Naive B cell (primary cell): ENCODE measurements at places on chromosomes 11 and 22.

- DNase-seq, result no peak
These were observed 26.3 kb downstream of the KCNJ4 start for GRCh38 chr22:38428714-38429113.

GRCh38 chr11:13277768-13278608, at the start of gene BMAL1:
Gene BMAL1 (plus strand): TSS chr11:13277790. CDS start chr11:13354309, 76,519 bp downstream.
- DNase-seq, result peak; percentile 59

- no peak for DNase-seq
These were observed 26.8 kb downstream of the BARX2 start for GRCh38 chr11:129402206-129403171.

DNA sequence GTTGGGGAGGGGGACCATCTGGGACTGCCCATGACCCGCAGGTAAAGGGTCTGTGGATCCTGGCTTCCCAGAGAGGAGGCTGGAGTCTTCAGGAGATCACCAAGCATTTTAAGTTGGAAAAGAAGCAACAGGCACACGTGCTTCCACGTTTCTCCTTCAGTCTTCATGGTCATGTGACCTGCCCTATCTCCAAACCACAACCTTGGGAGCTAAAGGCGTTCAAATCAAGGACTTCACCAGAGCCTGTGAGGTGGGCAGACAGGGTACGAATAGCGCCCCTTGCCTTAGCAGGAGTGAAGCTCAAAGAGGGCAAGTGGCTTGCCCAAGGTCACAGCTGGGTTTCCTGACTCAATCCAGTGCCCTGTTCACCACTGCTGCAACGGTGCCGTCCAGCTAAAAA, 6.7 kb downstream of the TMEM184B start:
- no peak for DNase-seq

- no peak for DNase-seq
These were observed 27.2 kb downstream of the ABTB2 start for GRCh38 chr11:34330653-34331052.

DNA sequence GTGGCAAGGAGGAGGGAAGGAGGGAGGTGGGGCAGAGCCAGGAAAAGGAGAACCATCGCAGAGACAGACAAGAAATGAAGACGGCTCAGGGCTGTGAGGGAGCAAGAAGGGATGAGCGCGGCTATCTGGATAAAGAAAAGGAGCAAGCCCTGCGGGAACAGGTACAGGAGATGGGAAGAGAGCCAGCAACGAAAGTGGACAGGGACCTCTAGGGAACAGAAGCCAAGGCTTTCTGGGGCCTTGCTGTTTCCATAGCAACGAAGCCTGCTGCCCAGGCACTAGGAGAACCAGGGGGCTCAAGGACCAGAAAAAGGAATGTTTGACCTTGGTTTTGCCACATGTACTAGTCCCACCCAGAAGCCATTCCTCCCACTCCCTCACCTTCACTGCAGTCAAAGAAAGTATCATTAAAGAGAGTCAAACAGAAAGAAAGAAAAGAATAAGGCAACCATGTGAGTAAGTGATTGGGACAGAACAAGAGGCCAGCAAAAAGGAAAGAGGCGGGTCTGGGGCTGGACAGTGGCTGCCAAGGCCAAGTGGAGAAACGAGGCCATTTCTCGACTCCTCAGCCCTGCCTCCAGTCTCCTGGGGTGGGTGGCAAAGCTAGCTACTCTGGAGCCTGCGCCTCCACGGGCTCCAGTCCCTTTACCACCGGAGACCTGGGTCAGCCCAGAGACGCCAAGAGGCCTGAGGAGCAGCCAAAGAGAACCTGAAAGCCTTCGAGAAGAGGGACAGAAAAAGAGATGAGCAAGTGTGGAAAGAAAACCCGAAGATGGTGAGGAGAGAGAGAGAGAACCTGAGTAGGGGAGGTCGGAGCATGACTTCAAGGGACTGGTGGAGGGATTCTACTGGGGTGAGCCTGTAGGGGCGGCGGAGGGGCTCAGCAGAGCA, 35.1 kb downstream of the NRXN2 start:
- no peak for DNase-seq

- DNase-seq, result no peak
These were observed 35.8 kb upstream of the HSD17B12 start for GRCh38 chr11:43644621-43645299.

GRCh38 chr11:128553662-128554362, 33.5 kb downstream of the ETS1 start:
- DNase-seq, result no peak

- DNase-seq, result no peak
These were observed 45.9 kb downstream of the DSCAML1 start for GRCh38 chr11:117750916-117751662.

- DNase-seq, result no peak
These were observed 46.9 kb downstream of the MICAL2 start for GRCh38 chr11:12157241-12157661.

DNA sequence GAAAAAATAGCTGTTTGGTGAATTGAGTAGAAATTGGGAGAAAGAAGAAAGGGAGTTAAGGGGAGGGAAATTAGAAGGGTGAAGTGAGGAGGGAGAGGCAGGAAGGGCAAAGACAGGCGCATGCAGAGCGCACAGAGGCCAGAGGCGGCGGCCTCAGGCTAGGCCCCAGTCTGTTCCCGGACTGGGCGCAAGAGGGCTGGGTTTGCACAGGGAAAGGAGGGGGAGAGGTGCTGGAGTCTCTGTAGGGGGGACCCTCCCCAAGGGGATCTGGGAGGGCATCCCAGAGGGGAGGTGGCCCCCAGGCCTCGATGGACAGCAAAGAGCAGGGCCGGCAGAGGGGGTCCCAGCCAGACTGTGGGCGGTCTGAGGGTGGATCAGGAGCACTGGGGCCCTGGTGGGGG, 1.3 kb upstream of the FLRT1 start:
- DNase-seq, result no peak

DNA sequence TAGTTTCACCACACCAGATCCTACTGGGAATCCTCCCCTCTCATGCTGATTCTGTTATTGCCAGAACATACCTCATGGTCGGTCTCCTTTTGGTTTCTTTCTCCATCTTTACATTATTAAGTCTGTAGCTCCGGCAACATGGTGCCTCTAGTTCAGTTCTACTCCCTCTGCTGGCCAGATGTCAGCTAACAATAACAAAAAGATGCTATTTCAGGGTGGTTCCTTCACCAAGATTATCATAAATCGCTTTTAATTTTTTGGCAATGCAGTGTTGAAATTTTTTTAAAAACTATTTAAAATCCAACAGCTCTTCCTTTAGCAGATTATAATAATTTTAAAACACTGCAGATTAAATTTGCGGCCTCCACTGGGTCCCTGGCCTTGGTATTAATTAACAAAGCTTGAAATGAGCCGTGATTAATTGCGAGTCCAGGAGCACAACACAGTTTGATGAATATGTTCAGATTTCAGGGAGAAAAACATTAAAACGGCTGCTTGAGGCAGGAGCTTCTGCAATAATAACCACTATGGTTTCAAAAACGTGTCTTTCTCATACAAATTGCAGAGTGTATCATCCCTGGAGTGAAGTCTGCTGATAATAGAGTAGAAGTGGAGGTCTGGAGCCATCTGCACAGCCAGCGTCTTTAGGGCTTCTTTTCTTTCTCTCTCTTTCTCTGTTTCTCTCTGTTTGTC, 492.9 kb upstream of the KIRREL3 start:
- no peak for DNase-seq

- no peak for DNase-seq
These were observed 331.6 kb downstream of the INSC start for GRCh38 chr11:15446315-15446714.

DNA sequence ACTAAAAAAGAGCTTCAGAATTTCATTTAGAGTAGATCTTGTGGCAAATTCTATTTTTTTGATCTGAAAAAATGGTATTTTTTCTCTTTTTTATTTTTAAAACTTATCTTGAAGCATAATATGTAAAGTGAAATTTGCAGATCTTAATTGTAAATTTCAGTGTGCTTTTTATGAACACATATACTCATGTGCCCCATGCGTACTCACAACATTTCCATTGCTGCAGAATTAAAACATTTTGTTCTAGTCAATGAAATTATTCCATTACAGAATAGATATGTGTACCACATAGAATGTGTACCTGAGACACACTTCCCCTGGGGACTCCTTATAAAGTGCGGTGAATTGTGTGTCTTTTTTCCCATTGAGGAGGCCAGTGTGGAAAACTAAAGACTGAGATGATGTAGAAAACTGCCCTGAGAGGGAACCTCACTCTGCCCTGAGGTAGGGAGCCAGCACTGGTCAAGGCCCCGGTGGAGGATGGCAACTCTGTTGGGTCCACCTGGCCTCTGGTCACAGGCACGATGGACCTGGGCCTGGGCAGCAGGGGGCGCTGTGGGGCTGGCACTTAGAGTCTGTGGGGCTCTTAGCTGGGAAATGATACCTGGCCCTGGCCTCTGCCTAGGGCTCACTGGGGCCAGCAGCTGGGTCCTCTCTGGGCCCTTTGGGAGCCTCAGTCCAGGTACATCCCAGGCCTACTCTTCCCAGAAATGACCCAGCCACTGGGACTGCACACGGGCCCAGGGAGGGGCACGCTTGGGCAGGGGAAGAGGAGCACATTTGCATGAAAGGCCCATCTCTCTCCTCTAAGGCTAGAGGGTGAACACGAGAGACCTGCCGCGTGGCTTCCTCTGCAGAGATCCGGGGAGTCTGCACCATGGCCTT, 77.9 kb upstream of the TOP3B start:
- DNase-seq, result peak; percentile 55

DNA sequence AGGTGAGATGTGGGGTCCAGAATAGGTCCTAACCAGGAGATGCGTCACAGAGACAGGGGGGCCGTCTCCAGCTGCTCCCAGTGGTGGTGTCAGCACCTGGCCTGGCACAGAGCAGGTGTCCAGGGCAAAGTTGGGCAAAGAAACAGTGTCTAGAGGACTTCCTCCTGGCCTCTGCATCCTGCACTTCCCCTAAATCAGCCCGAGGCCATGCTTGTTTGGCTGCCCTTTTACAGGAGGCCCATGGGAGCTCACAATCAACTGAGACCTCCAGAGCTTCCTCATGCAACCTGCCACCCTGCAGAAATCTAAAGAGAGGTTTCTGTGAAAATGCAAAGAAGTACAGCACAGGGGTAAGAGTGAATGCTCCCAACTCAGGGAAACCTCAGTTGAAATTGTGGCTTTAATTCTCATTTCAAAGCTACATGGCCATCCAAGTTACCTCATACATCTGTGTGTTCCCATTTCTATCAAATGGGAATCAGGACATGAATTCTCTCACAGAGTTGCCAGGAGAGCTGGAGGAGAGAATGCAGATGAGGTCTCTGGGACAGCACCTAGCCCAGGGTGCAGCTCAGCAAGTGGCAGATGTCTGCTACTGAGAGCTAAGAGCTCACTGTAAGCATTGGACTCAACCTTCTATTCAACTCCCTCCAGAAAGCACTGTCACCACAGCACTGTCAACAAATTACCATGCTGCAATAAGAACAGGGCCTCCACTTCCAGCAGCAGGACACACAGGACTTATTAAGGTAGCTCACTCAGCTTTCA, 32.6 kb downstream of the TCIRG1 start:
- no peak for DNase-seq
